ENCODE measurements at places on chromosomes 4 and X.
A peak's percentile ranks its signal among the peaks of the same experiment; 100 is the strongest.

GRCh38 chr4:71377561-71377960 is 38.7 kb downstream of the SLC4A4 start:
- DNase-seq: peak; percentile 31

DNA sequence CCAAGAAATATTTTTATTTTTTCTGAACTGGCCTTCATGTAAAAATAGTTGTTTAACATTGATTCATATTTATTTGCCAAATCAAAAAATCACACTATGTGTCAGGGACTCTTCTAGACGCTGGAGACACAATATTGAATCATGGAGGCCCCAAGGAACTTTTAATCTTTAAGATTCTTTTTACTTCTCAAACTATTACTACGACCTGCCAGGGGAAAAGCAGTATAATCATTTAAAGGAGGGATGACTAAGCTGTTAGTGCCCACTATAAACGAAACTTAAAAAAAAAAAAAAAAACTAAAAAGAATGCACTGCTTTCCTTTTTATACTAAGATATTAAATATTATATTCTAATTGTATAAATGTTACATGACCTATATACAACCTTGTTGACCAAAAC is 84.7 kb downstream of the PPA2 start:
- no peak for DNase-seq

GRCh38 chr4:168674077-168674747 is 177.4 kb downstream of the PALLD start:
- no peak for DNase-seq

- no peak for DNase-seq
These were observed 170.3 kb downstream of the VEGFC start for GRCh38 chr4:176622251-176622948.

GRCh38 chr4:2596611-2597010 is 60.2 kb downstream of the FAM193A start:
- no peak for DNase-seq

DNA sequence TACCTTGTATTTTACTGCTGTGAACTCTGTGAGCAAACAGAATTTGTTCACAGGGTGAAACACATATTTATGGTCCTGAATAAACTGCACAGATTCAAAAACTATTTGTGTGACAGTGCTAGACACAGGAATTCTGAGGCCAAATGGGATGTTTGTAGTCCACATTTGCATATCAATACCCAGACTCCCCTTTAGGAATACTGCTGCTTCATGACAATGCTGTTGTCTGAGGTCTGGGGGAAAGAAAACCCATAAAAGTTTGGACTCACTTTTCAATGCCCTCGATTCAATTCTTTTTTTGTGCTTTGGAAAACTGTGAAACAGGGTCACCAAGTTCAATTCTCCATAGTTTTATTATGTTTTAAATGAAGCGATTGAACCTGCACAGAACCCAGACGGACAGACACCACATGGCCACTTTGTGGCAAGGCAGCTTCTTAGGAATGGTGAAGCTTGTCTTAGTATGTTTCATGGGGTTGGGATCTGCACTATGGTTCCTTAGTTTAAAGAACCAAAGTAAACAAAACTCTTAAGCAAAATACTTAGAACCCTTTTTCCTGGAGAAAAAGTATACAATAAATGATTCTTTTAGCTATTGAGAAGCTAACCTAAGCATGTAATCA is 92.3 kb upstream of the MAD2L1 start:
- DNase-seq: no peak

DNA sequence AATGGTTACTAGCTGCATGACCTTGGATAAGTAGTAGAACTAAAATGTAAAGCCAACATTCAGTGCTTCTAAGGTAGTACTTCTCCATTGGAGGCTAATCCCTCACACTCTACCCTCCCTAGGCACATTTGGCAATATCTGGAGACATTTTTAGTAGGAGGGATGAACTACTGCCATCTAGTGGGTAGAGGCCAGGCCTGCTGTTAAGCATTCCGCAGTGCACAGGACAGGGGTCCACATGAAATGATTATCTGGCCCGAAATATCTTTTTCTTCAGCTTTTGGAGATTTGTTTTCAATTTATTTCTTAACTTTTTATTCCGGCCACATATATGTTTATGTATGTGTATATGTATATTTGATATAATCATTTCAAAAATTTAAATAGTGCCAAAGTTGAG is 36.0 kb upstream of the SPANXC start:
- DNase-seq: no peak

DNA sequence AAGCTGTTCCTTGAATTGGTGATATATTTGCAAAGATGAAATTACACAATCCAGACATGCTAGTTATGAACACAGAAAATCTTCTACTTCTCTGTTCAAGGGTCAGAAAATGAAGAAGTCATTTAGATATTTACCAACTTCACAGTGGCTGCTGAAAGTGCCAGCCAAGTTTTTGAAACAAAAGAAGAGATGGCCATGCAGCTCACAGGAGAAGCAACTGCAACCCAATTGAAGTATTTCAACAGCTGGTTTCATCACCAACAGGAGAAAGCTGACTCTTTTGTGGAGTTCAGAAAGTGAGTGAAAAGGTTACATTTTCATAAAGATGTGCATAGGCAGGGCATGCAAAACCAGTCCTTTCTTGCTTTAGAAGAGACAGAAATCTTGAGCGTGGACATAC is 70.1 kb upstream of the LSM6 start:
- DNase-seq: no peak

GRCh38 chr4:71204056-71204455 is 134.8 kb upstream of the SLC4A4 start:
- DNase-seq: no peak

GRCh38 chr4:41976775-41977516 is 4.6 kb upstream of the DCAF4L1 start:
- DNase-seq: no peak

DNA sequence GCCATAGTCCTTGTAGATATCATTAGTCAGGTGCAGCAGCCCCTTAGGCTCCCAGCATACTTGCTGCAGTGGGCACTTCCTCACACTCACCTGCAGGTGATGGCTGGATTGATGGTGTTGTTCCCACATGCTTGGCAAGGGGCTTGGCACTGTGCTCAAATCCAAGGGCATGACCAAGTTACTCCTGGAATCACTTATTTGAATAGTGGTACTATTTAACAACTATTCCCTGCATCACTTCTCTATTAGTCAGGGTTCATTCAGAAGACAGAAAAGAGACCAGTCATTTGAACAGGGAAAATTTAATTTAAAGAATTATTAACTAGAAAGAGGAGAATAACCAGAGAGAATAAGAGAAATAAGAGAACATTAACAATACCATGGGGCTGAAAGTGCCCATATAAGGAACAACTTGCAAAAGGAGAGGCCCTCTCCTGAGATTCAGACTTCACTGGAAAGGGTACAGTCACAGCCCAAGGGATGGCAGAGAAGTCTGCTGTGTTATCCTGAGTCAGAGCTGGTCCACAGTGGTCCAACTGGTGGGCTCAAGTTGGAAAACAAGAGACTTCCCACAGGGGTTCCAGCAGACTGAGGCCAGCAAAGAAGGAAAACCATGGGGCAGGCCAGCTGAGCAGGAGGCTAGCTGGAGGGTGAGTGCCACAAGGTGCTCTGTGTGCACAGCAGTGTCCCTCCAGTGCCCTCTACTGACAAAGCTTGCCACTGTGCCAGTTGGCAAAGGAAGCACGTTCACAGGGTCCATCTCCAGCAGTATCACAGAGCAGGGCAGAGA is 9.8 kb downstream of the SPP1 start:
- DNase-seq: no peak

- no peak for DNase-seq
These were observed 217.6 kb upstream of the GALNT7 start for GRCh38 chr4:172950990-172951389.

DNA sequence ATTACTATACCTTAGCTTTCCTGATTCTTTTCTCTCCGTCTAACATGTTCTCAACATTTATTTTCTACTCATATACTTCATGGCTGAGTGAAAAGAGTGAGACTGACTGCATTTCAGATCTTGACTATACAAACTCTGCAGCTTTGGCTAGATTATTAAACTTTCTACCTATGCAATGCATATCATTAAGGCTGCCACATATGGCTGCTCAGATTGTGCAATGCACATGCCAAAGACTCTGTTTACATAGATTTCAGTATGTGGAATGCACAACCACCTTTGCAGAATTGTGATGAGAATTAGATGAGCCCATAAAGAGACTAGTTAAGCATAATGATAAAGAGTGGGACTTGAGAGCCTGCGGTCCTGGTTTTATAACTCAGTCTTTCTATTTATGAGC is 196.5 kb downstream of the BMPR1B start:
- DNase-seq: no peak

- peak; percentile 62 for DNase-seq
These were observed 570.4 kb upstream of the DIPK2B start for GRCh38 chrX:45771114-45771513.

DNA sequence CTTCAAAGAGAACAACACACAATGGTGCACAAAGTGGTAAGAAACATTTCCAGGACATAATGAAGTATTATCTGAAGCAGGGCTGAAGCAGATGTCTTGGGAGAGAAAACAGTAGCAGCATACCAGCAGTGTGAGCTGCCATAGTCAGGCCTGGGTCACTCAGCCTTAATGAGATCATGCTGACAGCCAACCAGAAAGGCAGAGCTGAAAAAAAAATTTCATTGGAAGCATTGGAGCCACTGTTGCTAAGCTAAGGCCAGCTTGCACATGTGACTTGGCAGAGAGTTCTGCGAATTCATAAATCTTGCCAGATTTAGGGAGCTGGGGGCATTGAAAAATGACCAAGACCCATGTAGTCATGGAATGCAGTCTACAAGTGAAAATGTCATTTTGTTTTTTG is 444.0 kb upstream of the PITX2 start:
- DNase-seq: no peak

DNA sequence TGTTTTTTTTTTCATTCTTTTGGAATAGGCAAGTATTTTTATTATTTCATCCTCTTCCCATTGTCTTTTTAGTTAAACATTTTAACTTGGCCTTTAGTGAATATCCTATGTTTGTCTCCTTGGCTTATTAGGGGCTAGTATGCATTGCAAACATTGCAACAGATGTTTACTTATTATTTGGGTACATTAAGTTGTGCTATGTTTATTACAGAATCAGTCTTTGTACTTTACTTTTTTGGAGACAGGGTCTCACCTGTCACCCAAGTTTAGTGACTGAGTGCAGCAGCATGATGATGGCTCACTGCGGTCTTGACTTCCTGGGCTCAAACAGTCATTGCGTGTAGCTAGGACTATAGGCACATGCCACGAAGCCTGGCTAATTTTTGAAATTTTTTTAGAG is 51.1 kb upstream of the NUDT6 start:
- DNase-seq: no peak

- no peak for DNase-seq
These were observed 35.3 kb upstream of the GPM6B start for GRCh38 chrX:13852001-13852695.

DNA sequence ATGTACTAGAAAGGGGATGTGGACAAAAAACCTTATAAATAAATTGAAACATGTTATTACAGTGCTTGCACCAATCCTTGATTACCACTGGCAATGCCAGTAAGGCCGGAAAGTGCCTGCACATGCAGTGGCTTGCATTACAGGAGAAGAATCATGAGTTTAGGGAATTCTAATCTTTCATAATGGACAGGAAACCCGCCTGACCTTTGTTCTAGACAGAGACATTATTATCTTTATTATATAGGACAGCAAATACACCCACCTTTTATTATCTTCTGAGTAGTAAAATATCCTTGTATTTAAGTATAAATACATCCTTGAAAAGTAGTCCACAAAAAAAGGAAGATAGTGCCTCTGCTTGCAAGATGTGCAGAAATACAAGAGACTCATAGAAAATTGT is 379.9 kb upstream of the LCORL start:
- no peak for DNase-seq

GRCh38 chr4:126202226-126202625 is 887.5 kb downstream of the FAT4 start:
- no peak for DNase-seq

All from astrocyte of the cerebellum (primary cell).